ENCODE measurements at places on chromosomes 12 and 14.

- DNase-seq: no peak
These were observed 10.6 kb upstream of the VWF start for GRCh38 chr12:6135071-6135470.

GRCh38 chr14:89470401-89470800, 53.4 kb upstream of the FOXN3 start:
- DNase-seq: no peak

GRCh38 chr14:54253195-54253947, 143.4 kb upstream of the CDKN3 start:
- no peak for DNase-seq

GRCh38 chr12:79326222-79326621, 364.5 kb downstream of the PAWR start:
- DNase-seq: no peak

DNA sequence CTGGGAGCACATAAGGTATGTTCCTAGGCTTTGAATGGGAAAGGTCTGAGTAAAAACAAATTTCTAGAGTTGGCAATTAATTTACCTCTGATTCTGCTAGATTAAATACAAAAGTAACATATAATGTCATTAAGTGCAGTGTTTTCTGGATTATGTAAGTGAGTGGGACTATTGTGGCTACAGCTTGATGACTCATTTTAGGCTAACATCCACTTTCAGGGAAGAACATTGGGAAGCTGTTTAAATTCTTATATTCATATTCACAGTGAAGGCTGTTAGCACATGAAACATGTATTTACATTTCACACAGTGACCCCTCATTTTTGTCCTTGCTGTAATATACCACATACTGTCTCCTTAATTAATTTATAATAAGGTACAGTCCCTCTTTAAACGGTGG, 13.2 kb upstream of the BMAL2 start:
- no peak for DNase-seq

DNA sequence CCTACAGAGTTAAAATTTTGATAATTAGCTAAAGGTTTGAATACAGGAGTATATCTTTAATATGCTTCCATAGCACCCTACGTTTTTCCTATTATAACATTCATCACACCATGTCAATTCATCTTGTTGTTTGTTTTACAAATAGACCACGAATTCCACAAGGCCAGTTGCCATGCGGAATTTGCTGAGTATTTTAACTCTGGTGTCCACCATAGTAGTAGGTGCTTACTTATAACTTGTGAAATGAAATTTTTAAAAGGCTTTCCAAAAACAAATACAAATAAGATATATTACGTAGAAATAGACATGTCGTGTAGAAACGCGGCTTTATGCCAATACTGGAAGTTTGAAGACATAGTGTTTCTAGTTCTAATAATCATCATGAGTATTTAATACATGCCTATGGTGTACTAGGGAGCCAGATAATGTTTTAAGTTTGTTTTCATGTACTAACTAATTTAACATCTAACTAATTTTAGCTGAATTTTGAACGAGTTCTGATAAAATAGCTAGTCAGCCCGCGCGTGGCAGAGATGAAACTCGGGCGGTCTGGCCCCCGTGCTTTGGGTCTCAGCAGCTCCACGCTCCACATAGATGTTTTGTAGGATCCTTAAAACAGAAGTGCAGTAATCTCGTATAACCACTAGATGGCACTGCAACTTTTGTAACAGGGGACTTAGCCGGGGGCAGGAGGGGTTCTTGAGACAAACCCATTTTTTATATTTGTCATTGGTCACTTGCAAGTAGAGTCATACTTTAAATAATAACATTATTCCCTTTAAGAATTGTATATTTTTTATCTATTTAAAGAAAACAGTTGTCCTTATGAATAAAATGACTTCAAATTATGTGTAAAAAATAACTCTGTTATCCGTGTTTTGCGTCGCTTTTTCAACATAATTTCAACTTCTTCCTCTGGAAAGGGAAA, 10.2 kb downstream of the CD69 start:
- peak; percentile 93 for DNase-seq

DNA sequence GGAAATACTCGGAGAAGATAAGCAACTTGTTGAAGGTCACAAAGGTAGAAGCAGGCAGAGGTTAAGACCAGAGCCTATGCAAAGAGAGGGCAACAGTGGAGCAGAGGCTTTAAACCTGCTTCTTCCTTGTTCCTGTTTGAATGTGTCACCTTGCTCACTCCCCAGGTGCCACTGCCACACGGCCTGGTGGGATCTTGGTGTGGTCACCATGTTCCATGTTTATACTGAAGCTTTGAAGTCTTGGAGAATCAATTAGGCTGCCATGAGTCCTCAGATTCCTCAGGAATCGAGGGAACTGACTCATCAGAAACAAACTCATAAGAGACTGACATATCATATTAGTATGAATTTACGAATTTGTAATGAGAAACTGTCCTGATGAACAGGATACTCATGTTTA, 46.8 kb downstream of the IQSEC3 start:
- DNase-seq: no peak

DNA sequence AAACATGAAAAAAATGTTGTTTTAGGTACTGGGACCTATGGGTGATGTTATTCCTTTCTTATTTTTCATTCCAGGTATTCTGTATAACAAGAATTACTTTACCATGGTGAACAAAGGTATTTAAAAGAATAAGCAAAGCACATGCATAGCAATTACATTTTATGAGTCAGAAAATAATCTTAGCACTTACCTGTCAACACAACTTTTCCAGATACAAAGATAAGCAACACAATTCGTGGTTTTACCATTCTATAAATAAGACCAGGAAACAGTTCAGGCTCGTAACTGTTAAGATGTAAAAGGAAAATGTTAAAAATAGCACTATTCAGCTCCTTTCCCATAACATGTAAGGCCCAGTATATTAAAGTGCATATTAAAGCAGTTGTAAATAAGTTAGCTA, 12.3 kb upstream of the ATG14 start:
- DNase-seq: no peak

DNA sequence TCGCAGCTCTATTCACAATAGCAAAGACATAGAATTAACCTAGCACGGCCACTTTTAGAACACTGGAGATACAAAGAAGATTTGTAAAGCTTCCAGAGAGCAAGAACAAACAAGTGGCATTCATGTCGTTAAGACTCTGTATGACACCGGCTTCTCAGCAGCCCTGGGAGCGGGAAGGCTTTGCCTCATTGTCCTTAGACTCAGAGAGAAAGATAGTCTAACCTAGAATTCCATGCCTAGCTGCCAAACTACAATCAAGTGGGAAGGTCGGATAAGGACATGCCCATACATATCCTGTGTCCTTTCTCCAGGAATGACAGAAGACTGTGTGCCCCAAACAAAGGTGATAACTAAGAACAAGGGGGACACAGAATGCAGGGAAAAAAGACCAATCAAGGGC, 1038.3 kb downstream of the BCL11B start:
- no peak for DNase-seq
